ENCODE measurements at places on chromosomes 1 and 21. TPM values are rescaled to one million over a fixed set of nuclear protein-coding genes. Genes with fewer than 3 reads are reported as not detected.

Gene ATP1A4
- not detected for total RNA-seq

Gene PLEKHN1
- total RNA-seq, result 1.1 TPM

DNA sequence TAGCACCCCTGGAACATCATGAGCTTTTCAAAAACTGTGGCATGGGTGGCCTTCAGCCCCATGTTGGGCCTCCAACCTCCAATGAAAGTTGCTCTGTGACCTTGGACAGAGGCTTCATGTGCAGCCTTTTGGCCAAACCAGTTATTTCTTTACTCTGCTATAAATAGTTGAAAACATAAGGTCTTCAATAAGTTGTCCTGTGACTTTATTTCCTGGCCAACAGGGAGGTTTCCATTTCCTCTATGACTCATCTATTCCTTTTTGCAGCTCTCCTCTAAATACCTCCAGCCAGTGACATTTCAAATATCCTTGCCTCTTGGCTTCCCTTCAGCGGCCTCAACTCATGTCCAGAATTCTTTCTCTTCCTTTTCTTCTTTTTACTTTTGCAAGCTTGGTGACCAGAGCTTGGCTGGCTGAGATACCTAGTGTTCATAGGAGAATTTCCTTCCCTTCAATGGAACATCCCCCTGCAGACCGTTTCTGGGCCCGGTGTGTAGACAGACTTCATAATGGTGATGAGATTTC lies 22.7 kb upstream of the TRIM67 start:
- no peaks in the 10 kb centered on the region for H3K36me3 ChIP-seq
- DNase-seq, result no peak
- H3K4me3 ChIP-seq, result no peak overlapping the region
- no peaks in the 10 kb centered on the region for H3K4me1 ChIP-seq
- H3K27me3 ChIP-seq, result no peaks in the 10 kb centered on the region

DNA sequence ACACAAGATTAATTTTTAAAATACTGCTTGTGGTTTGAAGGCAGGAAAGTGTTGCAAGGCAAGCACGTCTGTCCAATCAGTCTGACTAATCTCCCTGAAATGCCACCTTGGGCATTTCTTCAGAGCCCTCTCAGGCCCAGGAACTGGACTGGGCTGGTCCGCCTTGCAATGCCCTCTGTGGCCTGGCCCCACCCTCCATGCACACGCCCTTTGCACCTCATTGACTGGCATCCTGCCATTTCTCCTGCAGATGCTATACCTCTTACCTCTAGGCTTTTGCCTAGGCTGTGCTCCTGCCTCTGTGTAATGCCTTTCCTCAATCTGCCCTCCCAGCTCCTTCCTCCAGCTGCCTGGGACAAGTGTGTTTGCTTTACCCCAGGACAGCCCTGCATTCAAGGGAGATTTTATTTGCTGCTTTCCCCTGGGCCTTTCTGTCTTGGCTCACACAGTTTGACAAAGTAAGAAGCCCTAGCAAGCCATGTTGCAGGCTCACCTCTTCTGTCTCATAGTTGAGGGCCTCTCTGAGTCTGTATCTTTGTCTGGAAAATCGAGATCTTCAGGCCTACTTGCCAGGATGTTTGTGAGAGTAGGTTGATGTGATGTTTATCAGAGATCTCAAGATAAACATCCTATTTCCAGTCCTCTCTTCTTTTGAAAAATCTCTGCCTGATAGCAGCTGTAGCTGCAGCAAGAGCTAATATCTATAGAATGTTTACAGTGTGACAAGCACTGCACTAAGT lies 149.2 kb upstream of the JUN start:
- H3K27me3 ChIP-seq, result no peaks in the 10 kb centered on the region
- H3K4me1 ChIP-seq, result no peaks in the 10 kb centered on the region
- no peaks in the 10 kb centered on the region for H3K36me3 ChIP-seq

GRCh38 chr1:43388613-43389012 lies 987 bp downstream of the MED8 start:
- no peaks in the 10 kb centered on the region for H3K27me3 ChIP-seq
- no peaks in the 10 kb centered on the region for H3K36me3 ChIP-seq
- no peak for DNase-seq
- H3K27ac ChIP-seq, result peak overlapping the region; percentile 74
- no peaks in the 10 kb centered on the region for H3K4me1 ChIP-seq
